Activated B cell treated with CpG ODN at 0.5 μM for 24 hours (primary cell): ENCODE measurements at places on chromosomes 5 and 9. TPM values are rescaled to one million over a fixed set of nuclear protein-coding genes. Genes with fewer than 3 reads are reported as not detected.

GRCh38 chr9:6632516-6633183 is 12.9 kb downstream of the GLDC start:
- H3K4me1 ChIP-seq: peaks cover 33% of the 10 kb centered on the region
- DNase-seq: peak; percentile 29
- H3K27ac ChIP-seq: no peak overlapping the region
- no peaks in the 10 kb centered on the region for H3K36me3 ChIP-seq

DNA sequence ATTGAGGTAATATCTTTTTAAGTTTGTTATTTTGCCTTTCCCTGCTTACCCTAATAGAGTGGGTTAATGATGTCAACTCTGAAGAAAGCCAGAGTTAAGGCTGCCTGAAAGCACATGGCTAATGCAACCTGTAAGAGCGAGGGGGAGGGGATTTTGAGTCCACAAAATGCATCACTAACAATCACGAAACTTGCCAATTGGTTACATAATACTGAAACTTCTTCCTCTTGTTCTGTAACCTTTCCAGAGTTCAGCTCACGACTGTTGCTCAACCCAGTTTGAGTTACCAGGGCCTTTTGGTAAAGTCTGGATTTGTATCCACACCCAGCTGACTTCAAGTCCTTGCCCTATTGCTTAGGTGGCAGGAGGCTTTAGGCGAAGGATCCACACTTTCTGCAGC is 308.8 kb downstream of the EFNA5 start:
- no peak overlapping the region for H3K27ac ChIP-seq
- no peaks in the 10 kb centered on the region for H3K36me3 ChIP-seq
- H3K27me3 ChIP-seq: peaks cover 3% of the 10 kb centered on the region

DNA sequence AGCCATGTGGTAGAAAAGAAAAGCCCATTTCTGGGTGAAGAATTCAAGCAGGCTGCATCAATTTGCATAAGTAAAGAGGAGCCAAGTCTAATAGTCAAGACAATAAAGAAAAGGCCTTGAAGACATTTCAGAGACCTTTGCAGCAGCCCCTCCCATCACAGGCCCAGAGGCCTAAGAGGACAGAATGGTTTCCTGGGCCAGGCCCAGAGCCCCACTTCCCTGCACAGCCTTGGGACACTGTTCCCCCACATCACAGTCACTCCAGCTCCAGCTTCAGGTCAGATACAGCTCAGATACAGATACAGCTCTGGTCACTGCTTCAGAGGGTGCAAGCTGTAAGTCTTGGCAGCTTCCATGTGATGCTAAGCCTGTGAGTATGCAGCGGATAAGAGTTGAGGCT is 29.1 kb downstream of the PLGRKT start:
- peaks cover 48% of the 10 kb centered on the region for H3K36me3 ChIP-seq
- no peaks in the 10 kb centered on the region for H3K27me3 ChIP-seq
- no peaks in the 10 kb centered on the region for H3K4me1 ChIP-seq
- no peak overlapping the region for H3K4me3 ChIP-seq

GRCh38 chr9:6969805-6970204 is 212.0 kb downstream of the KDM4C start:
- DNase-seq: no peak
- H3K27me3 ChIP-seq: no peaks in the 10 kb centered on the region
- peaks cover 4% of the 10 kb centered on the region for H3K4me1 ChIP-seq
- H3K36me3 ChIP-seq: peaks cover 22% of the 10 kb centered on the region
- H3K27ac ChIP-seq: no peak overlapping the region

ZNF883 gene
- total RNA-seq: 0.33 and 1.0 TPM in 2 replicates
